ENCODE measurements at places on chromosomes 16 and 17.

DNA sequence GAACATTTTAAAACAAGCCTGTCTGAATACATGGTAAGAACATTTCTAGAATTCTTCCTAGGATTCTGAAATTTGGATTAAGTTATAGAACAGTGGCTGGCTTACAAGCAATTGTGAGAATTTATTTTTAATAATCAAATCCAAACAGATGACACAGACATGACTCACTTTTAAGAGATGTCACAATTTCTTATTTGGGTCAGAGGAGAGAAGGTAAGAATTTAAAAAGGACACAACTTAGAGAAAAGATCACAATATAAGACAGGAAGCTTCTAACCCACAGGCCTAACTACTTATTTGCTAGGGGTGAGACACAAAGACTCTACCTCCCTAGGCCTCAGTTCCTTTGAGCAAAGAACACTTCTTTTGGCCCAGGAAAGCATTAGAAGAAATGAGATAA, 32.7 kb downstream of the ZZEF1 start:
- no peak for DNase-seq

DNA sequence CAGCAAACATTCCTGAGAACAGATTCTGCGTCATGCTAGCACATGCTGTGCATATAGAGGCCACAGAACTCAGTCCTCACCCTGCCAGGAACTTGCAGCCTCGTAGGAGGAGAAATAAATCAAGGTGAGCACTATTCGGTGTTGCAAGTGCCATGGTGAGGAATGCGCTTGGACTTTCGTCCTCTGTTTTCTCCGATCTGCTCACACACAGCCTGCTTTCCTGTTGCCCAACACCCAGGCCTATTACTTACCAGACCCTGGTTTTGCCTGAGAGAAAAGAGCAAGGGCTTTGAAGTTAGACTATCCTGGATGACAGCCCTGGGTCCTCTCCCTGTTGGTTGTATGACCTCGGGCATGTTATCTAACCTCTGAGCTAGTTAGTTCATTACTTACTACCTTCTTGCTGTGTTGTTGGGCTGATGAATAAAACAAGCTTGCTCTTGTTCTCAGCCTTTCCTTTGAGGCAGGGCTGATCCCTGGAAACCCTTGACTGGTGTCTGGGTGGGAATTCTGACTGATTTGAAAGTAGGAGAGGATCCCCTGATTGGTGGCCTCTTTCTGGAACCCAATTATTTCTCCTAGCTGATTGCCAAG, 2.9 kb downstream of the ACSF2 start:
- DNase-seq = no peak

DNA sequence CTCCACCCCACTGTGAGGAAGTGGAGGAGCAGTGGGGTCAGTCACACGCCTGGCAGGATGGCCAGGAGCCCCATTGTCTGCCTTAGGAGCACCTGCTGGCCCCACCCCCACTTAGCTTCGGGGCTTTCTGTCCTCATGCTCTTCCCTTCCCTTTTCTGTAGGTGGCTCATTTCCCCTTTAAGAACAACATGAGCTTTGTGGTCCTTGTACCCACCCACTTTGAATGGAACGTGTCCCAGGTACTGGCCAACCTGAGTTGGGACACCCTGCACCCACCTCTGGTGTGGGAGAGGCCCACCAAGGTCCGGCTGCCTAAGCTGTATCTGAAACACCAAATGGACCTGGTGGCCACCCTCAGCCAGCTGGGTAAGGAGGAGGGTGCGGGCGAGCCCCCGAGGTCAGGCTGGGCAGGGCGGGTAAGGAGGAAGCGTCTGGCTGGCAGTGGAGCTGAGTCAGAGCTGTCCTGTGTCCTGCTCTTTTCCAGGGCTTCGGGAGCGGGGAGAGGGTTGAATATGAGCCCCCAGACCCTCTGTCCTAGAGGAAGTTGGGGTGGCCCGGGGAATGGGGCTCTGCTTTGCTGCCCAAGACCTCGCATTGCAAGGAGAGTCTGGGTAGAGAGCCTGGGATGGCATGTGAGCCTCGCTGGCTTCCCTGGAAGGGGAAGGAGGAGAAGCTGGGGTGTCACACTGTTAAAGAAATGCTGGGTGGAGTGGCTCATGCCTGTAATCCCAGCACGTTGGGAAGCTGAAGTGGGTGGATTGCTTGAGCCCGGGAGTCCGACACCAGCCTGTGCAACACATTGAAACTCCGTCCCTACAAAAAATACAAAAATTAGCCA, 9.2 kb upstream of the SERPINF1 start:
- DNase-seq = no peak

- no peak for DNase-seq
Observed at GRCh38 chr16:11554053-11554452, 32.7 kb downstream of the LITAF start.

GRCh38 chr16:67244387-67245185, 2.7 kb downstream of the FHOD1 start:
- DNase-seq = peak; percentile 56

DNA sequence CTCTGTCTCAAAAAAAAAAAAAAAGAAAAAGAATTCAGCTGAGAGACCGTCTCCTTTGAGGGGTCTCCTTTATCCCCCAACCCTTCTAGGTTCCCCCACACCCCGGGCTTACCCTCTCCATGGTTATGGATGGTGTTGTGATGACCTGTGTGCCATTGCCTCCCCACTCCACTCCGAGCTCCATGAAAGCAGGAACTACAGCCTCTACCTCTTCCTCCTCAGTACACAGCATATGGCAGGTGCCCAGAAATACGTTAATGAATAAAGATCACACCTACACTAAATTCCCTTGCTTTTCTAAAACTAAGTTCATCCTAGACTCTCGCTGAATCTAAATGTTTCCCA, 17.2 kb downstream of the COPRS start:
- no peak for DNase-seq

GRCh38 chr17:13593021-13593751, 8.5 kb downstream of the HS3ST3A1 start:
- no peak for DNase-seq

GRCh38 chr16:75653922-75654321, 6.3 kb downstream of the TERF2IP start:
- no peak for DNase-seq

DNA sequence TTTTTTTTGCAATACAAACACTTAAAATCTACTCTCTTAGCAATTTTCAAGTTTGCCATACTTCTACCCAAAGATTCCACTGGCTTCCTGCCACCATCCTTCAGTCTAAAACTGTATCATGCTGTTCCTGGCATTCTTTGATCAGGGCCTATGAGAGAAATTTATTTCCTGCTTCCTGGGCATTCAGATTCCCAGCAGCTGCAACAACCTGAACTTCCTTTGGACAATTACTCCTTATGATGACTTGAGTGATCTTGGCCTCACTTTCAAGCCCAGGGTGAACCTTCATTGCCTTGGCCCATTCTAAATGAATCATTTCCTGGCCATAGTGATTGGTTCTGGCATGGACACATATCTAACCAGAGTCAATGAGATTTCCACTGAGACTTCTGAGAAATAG, 18.0 kb upstream of the MON1B start:
- DNase-seq = no peak

GRCh38 chr16:22924492-22924891, 110.5 kb downstream of the HS3ST2 start:
- DNase-seq = no peak

GRCh38 chr16:87600246-87600645, 2.1 kb upstream of the JPH3 start:
- no peak for DNase-seq

DNA sequence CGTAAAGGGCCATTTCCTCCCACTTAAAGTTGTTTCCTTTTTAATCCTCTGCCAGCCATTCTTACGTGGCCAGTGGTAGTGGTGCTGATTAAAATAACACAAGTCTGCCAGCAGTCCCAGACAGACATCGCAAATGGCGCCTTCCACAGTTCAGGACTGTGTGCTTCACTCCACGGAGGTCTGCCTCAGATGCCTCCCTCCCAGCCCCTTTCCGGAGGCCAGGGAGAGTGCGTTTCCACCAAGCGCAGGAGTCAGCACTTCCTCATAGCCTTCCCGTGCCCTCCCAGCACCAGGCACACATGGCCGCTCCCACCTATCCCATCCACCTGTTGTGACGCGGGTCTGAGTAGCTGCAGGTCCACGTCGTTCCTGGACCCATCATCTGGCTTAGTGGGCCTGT, 205.6 kb downstream of the RPTOR start:
- DNase-seq = no peak

- no peak for DNase-seq
Observed at GRCh38 chr16:56817056-56817455, 48.0 kb upstream of the SLC12A3 start.

DNA sequence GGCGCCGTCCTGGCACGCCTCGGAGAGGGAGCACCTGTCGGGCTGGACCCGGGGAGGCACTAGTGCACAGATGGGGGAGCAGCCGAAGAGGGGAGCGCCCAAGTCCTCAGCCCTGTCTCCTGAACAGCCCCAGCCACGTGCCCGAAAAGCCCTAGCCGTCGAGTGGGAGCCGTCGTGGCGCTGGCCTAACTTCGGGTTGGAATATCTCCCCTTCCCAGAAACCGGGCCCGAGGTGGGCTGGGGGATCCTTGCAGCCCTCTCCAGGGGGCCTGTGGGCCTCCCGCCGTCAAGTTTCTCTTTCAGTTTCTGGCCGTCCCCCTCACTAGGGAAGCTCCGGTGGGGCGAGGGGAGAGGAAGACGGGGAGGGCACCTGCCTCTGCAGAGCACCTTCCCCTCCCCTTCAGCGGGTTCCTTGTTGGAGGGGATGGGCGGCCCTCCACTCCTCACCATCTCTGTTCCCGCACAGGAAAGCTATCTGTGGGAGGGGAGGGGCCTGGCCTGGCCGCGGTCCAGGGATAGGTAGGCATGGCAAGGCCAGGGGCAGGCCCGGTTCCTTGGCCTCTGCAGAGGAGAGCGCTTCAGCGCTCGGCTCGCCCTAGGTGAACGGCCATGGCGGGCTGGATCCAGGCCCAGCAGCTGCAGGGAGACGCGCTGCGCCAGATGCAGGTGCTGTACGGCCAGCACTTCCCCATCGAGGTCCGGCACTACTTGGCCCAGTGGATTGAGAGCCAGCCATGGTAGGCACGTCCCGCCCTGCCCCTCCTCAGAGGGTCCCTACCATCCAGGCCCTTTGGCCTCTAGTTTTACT, 709 bp downstream of the STAT5A start:
- peak; percentile 38 for DNase-seq

GRCh38 chr17:5281814-5282641, at the start of gene RABEP1:
Gene RABEP1 (plus strand): TSS chr17:5282284. CDS start chr17:5282487, 203 bp downstream.
- DNase-seq = peak; percentile 94

DNA sequence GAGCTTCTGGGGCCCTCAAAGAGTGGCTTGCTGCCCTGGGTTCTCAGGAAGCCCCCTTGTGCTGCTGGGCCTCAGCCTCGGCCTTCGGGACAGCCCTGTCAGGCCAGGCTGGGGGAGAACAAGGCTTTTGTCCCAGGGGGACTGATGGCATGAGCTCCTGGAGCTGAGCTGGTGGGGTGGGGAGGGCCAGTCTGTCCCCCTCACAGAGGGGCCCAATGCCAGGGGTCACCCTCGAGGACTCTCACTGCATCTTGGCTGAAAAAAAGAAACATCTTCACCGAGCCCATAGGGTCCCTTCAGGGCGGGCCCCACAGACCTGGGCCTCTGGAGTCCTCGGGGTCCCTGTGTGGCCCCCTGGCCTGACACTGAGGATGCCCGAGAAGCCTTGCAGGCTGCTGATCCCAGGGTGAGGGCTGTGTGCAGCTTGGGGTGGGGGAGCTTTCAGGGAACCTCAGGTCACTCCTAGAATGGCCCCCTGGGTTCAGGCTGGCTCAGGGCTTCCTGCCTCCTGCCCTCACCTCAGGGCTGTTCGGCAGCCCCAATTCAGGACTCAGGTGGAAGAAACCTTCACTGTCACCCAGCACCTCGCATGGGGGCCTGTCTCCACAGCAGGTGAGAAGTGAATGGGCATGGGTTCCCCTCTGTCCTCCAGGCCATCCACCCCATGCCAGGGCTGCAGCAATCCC, 90.5 kb downstream of the TNFRSF13B start:
- DNase-seq = no peak

GRCh38 chr17:10616502-10617119, 40.5 kb downstream of the MYH3 start:
- peak; percentile 69 for DNase-seq

DNA sequence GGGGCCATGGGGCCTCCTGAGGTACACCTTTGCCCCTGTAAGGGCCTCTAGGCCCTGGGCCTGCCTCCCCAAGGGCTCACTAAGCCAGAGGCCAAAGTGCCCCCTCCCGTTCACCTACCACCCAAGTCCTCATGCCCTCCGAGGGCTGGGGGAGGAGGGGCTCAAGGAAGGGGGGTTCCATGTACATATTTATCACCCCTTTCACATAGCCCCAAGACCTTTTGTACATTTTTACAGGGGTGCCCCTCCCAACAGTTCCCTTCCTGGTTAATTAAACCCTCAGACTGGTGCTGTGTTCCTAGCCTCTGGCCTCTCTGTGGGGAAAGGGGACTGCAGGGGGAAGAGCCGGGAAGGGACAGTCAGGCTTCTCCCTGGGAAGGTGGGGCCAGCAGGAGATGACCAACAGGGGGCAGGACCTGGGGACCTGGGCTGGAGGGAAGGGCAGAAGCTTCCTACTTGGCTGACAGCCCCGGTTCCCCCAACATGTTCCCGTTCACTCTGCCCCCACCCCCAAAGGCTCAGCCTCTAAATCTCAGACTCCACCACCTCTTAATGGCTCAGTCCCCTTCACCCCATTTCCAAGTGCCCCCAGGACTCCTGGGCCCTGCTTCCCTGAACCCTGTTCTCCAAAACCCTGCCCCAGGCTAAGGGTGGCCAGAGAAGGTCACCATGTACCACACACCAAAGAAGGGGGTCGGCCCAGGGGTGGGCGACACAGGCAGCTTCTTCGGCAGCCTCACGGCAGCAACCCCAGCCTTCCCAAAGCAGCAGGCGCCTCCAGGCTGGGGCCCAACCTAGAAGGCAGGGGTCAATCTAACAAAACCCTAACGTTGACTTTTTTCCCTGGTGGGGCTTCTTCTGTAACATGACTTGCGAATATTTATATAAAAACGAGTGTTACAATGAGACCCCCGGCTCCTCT, 11.9 kb downstream of the FBRS start:
- DNase-seq = no peak

- DNase-seq = no peak
Observed at GRCh38 chr17:29060475-29060874, 17.5 kb downstream of the PIPOX start.

DNA sequence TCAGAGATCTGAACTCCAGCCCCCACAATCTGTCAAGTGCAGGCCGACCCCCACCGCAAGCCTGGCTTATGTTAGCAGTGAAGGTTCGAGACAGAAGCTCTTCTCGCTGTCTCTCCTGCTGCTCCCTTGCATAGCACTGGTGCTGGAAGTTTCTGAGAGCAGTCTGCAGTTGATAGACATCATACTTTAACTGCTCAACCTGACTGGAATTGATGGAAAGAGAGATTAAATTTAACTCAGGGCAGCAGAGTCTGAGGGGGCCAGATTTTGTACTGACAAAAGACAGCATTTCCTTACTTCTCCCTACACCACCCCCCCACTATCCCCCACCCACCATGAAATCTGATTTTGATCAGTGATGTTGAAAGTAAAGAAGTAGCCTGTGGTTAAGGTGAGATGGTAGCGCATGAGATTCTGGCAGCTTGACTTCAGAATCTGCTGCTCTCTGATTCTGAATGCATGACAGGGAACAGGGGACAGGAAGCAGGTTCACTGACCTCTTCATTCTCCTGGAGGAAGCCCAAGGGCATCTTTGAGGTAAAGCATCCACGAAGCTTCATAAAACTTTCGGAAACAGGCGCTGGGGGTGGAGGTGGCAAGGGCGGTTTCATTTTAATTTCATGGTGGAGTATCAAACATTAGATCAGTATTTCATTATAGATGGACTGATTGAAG, 44.3 kb upstream of the TMEM97 start:
- no peak for DNase-seq

GRCh38 chr16:677316-678190, 2.1 kb downstream of the RHBDL1 start:
- no peak for DNase-seq

GRCh38 chr17:17090642-17091103, 48.4 kb downstream of the MPRIP start:
- no peak for DNase-seq

GRCh38 chr17:46879101-46879500, 27.7 kb downstream of the WNT9B start:
- DNase-seq = no peak
